ENCODE measurements at places on chromosomes 12 and 14.

DNA sequence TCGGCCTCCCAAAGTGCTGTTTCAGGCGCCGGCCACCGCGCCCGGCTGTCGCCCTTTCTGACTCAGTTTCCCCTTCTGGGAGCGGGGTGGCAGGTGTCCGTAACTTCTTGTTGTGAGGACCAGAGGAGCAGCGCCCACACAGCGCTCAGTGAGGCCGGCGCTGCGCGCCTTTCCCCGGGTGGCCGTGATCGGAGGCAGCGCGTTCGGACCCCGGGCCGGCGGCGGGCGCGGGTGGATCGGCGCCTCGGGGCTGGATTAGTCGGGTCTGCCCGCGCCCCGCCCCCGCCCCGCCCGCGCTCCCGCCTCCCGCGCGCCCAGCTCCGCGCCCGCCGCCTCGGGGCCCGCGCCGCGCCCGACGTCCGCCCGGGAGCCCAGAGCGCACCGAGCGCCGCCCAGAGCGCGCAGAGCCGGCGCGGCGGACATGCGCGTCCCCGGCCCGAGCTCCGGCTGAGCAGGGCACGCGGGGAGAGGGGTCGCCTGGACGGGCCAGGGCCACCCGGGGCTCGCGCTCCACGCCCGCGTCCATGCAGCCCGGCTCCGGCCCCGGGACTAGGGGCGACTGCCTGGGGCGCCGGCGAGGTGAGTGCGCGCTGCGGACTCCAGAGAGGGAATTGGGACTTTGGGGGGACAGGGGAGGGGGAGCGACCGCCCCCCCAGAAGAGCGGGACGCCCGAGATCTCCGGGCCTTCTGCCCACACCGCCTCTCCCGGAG, 50.6 kb downstream of the LRCOL1 start:
- peak; percentile 33 for DNase-seq

DNA sequence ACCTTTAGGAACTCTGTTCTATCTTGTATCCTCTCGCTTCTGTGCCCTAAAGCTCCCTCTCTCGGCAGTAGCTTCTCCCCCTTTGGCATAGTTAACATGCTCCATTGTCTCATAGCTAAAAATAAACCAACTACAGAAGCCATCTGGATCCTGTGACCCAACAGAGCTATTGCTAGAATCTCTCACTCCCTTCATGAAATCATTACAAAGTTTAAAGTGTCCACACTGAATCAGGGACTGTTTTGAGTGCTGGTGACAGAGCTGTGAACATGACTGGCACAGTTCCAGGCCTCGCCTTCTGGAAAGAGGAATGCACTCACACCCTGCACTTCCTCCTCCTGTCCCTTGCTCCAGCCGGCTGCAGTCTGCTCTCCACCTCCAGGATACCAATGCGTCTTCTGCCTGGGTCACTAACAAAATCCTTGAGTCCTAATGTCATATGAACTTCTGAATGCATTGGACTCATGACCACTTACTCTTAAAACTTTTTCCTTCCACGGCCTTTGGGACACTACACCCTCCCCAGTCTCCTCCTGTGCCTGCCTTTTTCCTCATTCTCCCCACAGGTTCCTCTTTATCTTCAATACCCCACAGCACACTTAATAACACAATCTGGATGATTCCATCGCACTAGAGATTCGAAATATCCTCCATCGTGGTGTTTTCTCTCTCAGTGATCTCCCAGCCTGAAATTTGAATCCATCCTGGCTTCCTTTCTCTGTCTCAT, 13.2 kb downstream of the PLBD1 start:
- peak; percentile 42 for DNase-seq

DNA sequence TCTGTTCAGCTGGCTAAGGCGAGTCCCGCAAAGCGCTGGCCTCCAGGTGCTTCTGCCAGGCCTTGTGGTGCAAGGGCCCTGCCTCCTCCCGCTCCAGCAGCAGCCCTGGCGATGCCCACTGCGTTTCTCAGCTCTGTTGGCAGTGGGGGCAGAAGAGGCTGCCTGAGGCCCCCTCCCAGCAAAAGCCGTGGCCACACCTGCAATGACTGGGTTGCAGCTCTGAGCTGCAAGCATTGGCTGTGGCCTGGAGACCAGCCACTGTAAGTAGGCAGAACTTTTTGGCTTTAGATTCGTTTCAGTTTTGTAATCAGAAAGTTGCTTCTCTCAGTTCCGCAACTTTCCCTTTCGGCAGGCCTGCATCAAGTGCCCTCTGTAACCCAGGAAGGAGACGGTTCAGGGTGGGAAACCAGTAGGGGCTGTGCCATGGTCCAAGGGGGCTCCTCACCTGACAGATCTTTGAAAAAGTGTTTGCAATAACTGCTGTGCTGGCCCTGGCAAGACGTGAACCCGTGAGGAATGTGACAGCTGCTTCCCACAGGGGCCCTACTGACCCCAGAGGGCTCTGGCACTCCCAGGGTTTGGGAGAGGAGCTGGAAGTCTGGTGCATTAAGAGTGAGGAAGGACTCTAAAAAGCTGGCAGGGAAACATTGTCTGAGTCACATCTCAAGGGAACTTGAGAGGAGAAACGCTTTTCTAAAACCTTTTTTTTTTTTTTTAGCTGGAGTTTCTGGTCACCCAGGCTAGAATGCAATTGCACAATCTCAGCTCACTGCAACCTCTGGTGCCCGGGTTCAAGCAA, 54.5 kb upstream of the MAX start:
- no peak for DNase-seq

DNA sequence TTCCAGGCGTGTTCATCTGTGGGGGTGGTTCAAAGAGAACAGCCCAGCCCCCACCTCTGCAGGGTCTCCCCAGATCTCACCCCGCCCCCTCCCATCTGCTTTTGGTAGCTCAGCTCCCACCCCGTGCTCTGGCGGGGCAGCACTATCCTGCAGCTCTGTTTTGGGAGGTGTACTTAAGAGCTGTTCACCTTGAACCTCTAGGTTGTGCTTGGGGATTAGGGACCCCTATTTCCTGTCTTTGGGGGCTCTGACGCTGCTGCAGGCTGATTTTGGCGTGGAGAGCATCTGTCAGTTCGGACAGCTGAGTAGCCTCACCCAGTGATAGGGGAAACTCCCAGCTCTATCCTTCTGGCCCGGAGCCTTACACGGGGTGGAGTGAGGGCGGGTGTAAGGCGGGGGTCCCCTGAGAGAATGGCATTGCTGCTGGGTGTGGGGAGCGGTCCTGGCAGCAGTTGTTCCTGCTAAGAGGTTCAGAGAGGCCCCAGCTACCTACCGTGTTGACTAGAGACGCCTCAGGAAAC, 765 bp downstream of the TMEM120B start:
- DNase-seq, result no peak

GRCh38 chr12:50390316-50390741, 6.1 kb downstream of the FAM186A start:
- no peak for DNase-seq

DNA sequence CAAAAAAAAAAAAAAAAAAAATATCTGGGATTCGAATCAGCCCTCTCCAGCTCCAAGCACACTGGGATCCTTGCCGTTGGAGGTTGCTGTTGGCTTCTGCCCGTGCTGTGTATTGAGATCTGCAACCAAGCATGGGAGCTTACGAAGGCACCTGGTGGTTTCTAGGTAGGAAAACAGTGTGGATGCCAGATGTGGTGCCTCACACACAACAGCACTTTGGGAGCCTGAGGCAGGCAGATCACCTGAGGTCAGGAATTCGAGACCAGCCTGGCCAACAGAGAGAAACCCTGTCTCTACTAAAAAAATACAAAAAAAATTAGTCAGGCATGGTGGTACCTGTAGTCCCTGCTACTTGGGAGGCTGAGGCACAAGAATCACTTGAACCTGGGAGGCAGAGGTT, 47.4 kb downstream of the ATF7 start:
- no peak for DNase-seq

DNA sequence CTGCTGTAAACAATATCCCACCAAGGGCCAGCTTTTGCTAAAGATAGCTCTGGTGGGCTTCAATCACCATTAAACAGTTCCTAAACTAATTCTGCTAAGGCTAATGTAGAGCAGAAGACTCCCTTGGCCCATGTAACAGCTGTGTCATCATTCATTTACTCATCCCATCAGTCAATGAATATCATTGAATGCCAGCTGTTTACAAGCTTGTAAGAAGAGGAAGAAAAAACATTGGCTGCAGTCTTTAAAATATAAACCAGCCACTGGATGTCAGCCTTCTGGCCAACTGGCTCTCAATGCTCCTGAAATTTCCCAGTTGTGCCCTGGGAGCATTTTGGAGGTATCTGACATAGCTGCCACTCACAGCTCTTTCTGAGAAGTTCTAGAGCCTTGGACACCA, 18.0 kb upstream of the MAP3K9 start:
- DNase-seq, result no peak

DNA sequence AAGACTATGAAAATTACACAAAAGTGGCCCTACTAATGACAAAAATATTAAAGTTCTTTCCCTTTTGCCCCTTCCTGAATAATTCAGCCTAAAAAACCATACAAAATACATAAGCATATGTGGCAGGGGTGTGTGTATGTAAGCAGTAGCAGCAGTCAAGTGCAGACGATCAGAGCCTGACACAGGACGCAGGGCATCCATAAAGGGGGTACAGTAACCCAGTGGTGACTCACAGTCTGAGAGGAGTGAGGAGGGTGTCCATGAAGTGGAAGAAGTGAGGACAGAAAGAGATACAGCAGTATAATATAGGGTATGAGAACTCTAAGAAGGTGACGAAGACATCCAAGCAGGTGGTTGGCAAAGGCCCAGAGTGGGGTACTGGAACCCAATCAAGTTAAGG, 56.7 kb downstream of the RALGAPA1 start:
- DNase-seq, result no peak

- DNase-seq, result no peak
Observed at GRCh38 chr12:79162147-79162772, 297.7 kb downstream of the SYT1 start.

GRCh38 chr12:80157645-80158044, 58.3 kb downstream of the OTOGL start:
- no peak for DNase-seq

DNA sequence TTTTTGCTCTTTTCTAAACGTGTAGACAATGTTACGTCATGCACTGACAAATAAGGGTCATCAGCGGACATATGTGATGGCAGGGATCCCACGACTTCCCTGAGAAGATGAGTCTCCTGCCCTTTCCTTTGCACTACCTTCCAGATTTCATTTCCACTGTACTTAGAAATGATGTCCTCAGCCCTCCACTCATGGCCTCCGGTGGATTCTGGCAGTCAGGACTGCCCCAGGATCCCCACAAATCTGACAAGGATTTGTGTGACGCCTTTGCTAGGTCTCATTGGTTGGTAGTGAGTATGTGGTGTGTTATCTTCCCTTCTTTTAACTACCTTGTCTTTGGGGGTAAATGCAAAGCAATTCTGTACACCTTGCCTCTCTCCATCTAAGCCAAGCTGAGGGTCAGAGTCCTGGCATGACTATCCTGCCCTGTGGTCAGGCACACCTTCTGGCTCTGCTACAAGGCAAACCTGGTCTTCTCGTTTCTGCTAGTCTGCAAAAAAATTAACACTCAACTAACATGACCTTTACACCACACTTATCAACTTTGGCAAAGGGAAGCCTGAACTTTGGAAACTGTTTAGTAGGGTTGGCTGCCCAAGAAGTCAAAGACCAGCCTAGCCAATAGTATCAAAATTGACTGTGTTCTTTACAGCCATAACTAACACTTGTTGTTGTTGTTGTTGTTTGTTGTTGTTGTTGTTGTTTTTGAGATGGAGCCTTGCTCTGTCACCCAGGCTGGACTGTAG, 17.3 kb upstream of the DHRS4 start:
- no peak for DNase-seq

- DNase-seq, result no peak
Observed at GRCh38 chr12:91111366-91112325, at the start of gene LUM. TSS of gene LUM (minus strand) at chr12:91111494. CDS start at chr12:91108979, 2,515 bp downstream.

- no peak for DNase-seq
Observed at GRCh38 chr12:91400271-91400670, 217.7 kb upstream of the DCN start.

GRCh38 chr14:91367173-91368171, 50.1 kb downstream of the CCDC88C start:
- no peak for DNase-seq

- no peak for DNase-seq
Observed at GRCh38 chr12:42946871-42947381, 357.4 kb upstream of the PRICKLE1 start.

DNA sequence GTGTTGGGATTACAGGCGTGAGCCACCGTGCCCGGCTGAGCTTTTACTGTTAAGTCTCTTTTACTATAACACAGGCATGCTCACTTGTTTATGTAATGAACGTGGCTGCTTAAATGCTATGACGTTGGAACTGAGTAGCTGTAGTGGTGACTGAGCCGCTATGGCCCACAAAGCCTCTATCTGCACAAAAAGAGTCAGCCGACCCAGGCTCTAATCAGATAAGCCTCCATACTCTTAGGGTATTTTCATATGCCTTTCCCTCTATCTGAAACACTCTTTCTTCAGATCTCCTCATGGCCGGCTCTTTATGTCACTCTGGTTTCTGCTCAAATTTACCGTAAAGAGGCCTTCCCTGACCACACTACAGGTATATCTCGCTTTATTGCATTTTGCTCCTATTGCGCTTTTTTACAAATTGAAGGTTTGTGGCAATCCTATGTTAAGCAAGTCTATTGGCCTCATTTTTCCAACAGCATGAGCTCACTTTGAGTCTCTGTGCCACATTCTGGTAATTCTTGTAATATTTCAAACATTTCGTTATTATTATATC, 8.0 kb downstream of the SLC2A14 start:
- DNase-seq, result no peak

DNA sequence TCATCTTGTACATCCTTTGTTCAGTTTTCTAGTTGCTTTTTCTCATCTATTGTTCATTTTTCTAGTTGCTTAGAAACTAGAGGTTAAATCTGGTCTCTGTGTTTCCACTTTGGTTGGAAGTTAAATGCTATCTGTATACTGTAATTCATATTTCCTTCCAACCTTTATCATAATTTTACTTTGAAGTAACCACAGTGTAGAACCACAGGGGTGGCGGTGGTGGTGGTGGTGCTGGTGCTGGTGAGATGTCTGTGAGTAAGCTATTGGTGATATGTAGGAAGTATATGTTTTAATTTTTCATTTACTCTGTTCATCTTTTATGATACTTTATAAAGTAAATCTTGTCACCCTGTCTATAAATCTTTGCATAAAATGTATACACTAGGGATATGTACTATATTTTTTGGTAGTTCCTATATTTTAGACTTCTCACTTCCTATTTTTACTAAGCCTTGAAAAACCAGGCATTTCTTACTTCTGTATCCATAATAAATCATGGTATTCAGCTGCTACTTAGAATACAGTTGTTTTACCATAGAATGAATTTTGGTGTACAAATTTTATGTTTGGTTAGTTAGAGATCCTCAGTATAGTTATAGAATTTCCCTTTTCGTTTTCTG, 31.9 kb downstream of the CCDC91 start:
- DNase-seq, result no peak

- no peak for DNase-seq
Observed at GRCh38 chr12:89695830-89696229, 12.8 kb downstream of the ATP2B1 start.

- no peak for DNase-seq
Observed at GRCh38 chr14:91380610-91381371, 36.8 kb downstream of the CCDC88C start.
